Cortex of kidney (tissue), 1 donor: ENCODE measurements at places on chromosomes 1 and 21.

DNA sequence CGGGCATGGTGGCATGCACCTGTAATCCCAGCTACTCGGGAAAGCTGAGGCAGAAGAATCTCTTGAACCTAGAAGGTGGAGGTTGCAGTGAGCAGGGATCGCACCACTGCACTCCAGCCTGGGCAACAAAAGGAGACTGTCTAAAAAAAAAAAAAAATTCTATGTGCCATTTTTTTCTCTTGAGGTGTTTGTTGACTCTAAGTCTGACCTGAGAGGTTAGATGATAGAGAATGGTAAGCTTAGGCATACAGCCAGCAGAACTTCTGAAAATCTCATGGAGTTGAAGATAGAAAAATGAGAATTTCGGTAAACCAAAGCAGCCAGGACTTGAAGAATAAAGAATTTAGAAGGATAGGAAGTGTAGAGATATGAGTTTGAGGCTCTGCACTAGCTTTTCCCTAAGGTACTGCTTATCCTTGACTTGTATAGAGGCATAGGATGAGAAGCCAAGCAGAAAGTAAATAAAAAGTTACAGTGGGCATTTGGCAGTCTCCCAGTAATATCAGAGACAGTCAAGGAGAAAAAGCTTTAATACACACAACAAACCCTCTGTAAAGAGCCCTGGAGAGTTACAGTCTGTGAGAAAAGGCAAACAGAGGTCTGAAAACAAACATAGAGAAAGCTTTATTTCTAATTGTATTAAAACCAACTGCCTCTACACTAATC lies 24.3 kb downstream of the F13B start:
- no peak for DNase-seq

DNA sequence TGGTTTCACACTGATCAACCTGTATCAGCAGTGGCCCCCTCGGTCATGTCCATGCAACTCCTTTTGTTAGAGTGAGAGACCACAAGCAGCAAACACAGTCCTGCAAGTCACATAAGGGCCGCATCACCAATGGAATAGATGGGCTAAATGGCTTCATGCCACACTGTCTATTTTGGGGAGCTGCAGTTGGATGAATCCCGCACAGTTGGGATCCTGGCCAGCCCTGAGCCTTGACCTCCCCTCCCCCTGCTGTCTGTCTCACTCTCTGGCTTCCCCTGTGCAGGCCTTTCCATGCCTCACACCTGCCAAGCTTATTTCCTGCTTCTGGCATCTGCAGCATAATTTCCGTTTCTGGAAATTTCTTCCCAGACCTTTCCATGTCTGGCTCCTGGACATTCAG lies 57.0 kb downstream of the CNIH3 start:
- DNase-seq: no peak

DNA sequence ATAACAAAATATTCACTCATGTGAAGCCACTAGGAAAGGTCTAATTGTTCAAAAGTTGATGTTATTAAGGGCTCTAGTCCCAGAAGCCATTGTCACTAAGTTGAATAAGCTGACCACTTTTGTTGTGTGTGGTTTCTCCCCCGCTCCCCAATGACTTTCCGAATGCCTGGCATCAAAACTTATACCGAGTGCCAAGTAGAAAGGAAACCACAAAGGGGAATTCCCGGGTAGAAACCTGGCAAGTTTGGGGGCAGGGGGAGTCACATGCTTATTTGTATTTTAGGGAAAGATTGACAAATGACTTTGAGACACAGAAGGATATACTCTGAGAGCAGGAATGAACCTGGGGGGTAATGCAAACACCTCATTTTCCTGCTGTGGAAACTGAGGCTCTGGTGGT lies 154.1 kb downstream of the TGFBR3 start:
- no peak for DNase-seq

- no peak for DNase-seq
Measured at GRCh38 chr1:233094269-233094668, 143.9 kb downstream of the NTPCR start.

DNA sequence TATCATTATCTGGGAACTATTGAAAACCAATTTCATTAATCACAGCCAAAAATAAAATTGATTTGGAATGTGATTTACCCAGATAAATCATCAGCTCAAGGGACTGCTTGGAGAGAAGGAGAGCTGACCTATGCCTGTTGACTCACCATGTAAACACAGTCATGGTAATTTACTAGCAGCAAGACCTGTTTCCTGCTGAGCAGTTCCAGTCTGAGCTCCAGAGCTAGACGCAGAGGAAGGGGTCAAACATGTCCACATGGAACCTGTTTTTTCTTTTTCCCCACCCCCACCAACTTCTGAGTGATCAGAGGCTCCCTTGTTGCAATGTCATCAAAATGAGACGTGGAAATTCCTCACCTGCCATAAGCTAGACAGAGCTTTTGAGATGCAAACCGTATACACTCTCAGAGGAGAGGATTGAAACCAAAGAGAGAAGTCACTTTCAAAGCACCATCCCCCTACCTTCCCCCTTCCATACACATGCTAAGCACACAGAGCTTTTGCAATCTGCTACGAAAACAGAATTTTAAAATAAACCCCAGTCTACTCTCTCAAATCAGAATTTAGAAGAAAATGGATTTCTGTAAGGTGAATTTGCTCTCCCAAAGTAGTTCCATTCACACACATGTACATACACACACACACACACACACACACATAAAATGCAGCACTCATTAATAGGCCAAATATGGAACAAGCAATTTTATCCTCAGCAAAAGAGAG lies 55.9 kb upstream of the PTGFRN start:
- DNase-seq: no peak

- no peak for DNase-seq
Measured at GRCh38 chr1:198268784-198269645, 112.2 kb downstream of the NEK7 start.
